GM12865 (cell line): ENCODE measurements at places on chromosomes 11 and 22.

- no peak for DNase-seq
Measured at GRCh38 chr22:35065183-35065582, 775 bp upstream of the ISX start.

DNA sequence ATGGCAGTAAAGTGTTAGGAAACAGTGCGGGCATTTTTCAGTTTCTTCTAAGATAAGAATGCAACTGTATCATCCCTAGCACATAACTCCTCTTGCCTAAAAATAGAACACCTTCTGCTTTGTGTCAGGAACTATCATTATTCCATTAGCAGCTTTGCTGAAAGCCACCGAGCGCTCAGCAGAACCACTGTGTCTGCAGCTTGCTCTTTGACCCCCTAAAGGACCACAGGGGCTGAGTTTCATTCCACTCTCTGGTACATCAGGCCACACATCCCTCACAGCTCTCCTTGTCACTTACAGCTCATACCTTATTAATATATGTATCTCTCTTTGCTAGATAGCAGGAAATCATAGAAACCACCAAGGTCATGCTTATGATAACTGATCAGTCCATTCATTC is 360.2 kb downstream of the KCNA4 start:
- no peak for DNase-seq

DNA sequence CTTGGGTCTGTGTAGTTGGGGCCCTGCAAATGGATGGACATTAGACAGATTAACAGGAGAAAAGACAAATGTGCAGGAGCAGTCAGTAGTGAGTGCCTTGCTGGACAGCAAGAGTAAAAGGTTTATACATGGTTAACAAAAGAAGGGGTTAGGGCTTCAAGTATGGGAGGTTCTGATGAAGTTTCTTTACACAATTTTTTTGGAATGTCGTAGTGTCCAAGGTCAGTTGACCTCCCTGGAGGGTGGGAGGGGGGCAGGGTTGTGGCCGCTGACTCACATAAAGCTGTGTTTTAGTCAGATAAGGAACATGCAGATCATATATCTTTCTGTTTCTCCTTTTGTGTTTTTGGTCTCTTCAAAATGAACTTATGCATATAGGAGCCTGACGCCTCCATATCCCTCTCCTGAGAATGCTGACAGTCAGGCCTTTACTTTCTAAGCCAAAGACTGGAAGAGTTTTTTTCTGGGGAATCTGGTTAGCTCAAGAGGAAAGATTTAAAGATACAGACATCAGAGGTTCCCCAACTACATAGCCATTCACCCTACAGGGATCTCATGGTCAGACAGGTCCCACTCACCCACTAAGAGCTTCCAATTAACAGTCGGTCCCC is 134.3 kb downstream of the NECTIN1 start:
- DNase-seq, result no peak

DNA sequence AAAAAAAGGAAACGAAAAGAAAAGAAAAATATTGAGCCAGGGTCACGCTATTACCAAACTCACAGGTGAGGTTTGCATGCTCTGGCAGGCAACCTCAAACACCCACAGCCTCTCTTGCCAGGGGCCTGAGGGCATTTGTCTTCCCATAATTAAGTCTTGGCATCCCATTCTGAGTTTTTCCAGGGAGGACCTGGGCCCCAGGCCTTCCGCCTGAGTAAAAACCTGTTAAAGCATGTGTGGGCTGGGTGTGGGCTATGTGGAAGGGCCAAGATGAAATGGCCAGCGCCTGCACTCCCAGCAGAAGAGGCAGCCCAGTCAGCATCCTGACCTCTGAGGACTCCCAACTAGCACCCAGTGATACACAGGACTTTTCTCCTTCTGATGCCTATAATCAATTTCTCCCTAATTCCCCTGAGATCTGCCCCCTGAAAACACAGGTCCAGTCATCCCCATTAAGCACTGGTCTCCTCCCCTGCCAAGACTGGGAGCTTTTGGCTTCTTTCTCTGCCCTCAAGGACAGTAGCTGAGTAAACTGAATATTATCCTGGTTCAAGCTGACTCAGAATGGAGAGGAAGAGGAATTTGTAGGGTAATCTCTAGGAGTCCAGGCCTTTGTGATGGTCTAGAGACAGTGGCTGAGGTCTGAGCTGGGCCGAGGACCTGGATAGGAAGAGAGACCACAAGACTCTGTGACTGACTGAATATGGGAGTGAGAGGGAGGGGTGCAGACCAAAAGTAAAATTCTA is 35.6 kb upstream of the ACER3 start:
- no peak for DNase-seq

DNA sequence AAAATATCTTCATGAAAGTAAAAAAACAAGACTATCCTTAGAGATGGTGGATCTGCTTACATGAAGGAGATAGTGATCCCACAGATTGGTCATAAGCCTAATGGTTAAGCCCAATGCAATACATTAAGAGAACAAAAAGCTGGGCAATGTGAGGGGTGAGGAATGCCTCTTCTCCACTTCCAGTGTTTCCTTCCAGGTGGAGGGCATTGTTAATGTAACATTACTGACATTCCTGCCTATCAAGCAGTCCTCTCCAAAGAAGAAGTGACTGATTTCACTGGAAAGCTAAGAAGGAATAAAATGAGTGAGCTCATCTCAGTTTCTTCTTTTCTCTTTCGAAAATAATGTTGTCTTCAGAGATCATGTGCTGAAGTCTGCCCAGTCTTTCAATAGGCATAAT is 207.8 kb downstream of the RAB38 start:
- DNase-seq, result no peak

DNA sequence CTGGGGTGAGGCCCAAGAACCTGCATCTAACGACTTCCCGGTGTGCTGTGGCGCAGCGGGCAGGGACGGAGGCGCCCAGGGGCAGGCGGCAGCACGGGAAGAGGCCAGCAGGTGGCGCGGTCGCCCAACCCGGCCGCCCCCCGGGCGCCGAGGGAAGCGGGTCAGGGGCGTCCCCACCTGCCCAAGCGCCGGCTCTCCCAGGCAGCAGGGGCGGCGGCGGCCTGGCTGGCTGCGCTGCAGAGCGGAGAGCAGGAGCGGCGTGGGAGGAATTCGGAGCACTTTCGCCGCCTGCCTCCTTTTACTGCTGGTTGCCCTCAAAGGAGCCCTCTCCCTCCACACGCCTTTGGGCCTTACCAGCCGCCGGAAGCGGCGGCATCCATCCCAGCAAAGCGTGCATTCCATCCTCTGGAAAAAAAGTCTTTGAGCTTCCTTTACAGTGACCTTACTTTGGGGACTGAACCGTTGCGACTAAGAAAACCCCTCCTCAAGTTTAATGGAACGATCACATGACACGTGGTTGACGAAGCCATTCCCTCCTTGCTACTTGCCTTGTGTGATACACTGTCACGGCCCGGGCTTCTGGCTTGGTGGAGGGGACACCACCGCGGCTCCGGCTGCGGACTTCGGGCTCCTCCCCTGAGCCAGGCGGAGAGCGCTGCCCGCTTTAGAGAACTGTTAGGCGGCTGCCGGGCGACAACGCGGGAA is 106.8 kb upstream of the CLMP start:
- peak; percentile 80 for DNase-seq

DNA sequence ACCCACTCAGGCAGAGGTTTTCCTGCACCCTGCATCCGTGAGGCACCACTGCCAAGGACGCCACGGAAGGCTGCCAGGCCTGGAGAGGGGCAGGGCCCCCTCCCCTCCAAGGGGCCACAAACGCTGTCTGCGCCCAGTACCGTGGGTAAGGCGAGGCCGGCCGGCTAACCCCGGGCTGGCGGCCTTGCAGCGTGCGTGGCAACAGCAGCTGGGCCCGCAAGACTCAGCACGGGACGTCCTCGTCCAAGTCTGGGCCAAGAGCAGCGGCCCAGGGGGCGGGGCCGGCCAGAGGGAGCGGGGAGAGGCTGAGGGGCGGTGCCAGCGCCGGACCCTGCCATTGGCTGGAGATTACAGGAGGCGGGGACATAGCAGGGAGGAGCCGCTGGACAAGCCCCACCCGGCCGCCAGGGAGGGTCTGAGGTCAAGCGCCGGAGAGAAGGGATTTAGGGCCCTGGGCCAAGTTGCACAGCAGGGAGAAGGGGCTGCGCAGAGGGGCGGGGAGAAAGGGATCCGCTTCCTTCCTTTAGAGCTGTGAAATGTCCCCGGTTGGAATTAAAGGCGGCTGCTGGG is 16.0 kb downstream of the SLC43A1 start:
- peak; percentile 52 for DNase-seq

DNA sequence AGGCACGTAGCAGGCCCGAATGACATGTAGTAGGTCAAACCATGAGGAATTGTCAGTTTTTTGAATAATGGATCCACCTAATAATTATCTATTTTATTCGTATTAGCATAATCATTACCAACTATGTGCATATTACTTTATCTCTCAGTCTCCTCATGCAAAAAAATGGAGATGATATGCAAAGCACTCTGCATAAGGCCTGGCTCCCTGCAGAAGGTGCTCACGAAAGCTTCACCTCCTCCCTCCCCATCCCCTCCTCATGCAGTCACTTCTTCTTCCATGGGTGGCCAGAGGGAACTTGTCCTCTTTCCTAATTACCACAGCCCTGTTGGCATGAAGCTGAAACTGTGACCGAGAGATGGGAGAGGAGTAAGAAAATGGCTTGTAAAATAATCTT is 20.8 kb upstream of the TSKU start:
- DNase-seq, result no peak

GRCh38 chr22:25008666-25009065 is 56.1 kb downstream of the KIAA1671 start:
- no peak for DNase-seq

DNA sequence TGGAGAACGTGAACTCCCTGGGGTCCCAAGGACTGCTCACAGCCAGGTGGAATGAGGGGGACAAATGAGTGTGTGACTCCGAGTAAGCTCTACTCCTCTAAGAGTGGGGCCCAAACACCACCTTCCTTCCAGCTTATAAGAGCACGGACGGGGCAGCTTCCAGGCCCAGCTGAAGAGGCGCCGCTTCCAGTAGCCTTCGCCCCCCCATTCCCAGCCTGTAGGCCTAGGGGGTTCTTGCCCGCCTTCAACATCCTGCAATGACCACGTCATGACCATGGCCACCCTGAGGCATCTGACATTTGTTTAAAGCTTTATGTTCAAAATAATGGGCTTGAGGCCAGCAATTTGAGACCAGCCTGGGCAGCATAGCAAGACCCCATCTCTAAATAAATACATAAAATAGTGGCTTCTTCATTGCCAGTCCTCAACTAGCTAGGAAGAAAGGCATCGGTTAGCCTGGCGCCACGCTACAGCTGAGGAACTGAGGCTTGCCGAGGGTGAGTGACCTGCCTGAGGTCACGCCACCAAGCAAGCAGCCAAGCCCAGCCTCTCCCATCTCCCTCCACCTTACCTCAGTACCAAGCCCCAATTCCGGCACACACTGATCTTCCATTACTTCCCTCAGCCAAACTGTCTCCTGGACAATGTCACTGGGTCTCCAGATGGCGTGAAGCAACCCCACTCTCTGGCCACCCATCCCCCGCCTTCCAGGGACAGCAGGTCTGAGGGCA is 7.8 kb upstream of the TNFRSF13C start:
- DNase-seq, result no peak

DNA sequence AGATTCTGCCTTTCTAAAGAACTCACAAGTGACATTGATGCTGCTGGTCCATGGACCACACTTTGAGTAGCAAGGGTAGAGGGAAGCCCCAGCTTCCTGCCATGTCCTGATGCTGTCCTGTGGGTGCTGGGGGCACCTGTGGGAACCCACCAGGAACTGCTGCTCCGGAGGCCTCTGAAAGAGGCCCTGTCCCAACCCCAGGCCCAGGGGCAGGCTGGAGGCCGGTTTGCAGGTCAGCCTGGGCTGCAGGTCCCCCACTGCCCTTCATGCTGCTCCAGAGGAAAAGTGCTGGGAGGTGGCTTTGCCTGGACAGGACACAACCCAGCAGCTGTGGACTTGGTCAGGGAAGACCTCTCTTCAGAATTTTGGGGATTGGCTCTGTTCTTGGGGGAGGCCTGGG is 44.8 kb upstream of the SLC22A12 start:
- DNase-seq, result no peak

- no peak for DNase-seq
Measured at GRCh38 chr22:24968066-24968561, 15.6 kb downstream of the KIAA1671 start.
